Epithelial cell of prostate (primary cell): ENCODE measurements at places on chromosomes 2 and 18.

- peak; percentile 49 for DNase-seq
These were observed 222.3 kb downstream of the SH3RF3 start for GRCh38 chr2:109351164-109351756.

DNA sequence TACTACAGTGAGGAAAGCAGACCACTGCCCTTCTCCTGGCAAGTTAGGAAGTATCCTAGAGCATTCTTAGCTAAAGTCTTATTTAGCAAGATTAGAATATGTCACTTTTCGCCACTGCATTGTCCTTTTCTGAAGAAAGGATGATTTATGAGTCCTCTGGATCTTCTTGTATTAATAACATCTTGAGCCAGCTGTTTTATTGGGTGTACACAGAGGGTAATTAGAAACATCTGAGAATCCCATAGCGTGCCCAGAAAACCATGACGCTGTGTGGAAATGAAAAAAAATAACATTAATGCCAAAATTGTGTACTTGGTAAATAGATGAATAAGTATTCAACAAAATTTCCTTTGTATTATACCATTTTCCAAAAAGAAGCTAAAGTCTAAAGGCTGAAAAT is 198.7 kb downstream of the LTBP1 start:
- no peak for DNase-seq

DNA sequence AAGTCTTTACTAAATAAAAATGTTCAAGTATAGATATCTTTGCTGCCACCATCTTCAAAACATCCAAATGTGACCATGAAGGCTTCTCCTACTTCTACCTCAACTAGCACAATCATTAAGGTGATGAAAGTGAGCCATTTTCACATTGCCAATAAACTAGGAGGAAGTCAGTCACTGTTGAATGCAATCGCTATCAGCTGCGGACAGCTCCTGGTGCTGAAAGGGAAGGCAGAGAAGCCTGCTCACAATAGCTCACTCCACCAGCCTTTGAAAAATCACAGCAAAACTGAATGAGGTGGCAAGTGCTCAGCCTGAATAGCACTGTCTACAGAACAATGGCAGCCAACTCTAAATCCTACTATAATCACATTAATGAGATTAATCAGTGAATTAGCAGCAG is 2.2 kb downstream of the MYT1L start:
- DNase-seq: no peak

DNA sequence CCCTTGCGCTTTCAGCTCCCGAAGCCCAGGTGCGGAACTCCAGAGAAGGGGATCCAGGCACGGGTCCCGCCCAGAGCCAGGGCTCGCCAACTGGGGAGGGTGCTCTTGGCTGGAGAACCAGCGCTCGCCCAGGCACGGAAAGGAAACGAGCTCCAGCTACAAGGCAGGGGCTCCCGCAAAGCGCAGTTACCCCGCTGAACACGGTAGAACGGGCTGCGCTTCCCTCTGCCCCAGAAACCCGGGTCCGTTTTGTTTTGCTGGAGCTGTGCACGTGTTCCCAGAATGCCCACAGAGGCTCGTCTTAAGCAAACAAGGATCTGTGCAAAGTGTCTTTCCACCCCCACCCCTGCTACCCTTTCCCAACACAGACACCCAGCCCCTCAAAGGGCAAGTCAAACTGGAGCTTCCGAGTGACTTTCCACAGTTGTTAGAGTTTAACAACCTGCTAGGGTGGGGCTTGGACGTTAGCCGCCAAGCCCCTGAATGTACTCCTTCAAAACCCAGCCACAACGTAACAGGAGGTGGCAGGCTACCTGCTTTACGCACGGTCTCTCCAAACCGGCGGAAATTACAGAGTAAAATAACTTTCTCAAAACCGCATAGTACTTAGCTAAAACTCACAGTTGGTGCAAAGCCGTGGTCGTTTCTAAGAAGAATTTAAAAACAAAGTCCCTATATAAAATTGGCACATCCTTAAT is 775 bp downstream of the RNF125 start:
- DNase-seq: no peak

DNA sequence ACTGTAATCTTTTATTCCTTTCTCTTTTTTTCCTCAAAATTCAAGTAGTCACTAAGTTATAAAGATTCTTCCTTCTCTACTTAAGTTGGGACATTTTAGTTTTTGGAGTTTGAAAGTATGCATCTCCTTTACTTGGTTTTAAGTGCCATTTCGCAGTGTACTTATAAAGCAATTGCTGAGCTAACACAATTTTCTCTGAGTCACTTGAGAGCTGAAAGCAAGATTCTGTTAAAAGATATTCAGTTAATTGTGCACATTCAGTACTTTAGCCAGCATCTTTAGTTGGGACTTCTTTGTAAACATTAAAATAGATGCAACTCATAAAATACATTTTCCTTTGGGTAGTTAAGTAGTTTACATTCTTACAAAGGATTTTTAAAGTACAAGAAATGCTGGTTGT is 136.0 kb downstream of the GFPT1 start:
- no peak for DNase-seq

DNA sequence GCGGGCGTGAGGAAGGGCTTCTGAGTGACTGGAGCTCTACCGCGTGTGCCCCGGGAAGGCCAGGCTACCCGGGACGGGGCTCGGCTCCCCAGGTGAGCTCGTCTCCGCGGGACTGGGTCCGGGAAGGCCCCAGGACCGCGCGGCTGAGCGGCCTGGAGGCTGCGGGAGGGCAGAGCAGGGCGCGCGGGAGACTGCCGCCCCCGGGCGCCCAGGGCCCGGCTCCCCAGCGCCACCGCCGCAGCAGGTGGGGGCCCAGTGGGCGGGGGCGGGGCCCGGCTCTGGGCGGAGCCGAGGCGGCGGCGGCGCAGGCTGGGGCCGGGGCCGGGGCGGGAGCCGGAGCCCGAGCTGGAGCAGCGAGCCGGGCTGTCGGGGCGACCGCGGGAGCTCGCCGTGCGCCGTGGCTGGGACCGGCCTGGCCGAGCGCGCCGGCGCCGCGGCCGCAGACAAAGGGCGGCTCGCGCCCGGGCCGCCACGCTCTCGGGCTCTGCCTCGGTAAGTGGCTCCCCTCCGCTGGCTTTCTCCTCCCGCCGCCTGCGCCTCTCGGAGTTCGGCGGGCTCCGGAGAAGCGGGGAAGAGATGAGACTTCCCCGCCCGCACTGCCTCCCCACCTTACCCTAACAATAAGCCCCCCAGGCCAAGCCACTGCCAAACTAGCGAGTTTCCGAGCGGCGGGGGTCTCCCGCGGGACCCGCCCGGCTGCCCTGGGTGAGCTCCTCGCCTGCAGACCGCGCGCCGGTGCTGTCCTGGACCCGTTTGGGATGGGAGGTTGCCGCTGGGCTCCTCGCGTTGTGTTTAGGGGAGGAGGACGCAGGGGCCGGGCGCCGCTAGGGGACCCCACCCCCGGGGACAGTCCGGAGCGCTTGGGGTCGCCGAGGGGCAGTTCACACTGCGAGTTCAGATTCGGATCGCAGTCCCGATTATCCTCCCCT is at the start of gene MAPK4:
Gene MAPK4, plus strand, starts transcription at position 336 of the 929 bp plus-strand sequence. CDS start 103,872 bp downstream, outside the sequence.
- no peak for DNase-seq
